GM12878 (cell line): ENCODE measurements at places on chromosomes 3 and 15. TPM values are rescaled to one million over a fixed set of nuclear protein-coding genes. Genes with fewer than 3 reads are reported as not detected.

Gene C3orf80
- not detected in 2 replicates for polyA plus RNA-seq

Gene RTP1
- not detected in 2 replicates for polyA plus RNA-seq

Gene SKOR1
- not detected in 2 replicates for polyA plus RNA-seq

Gene GABRB3
- 0.05 TPM in 2 replicates for polyA plus RNA-seq

Gene TF
- 0.01 TPM in 2 replicates for polyA plus RNA-seq

Gene NAALADL2
- polyA plus RNA-seq, result 6.7 and 9.6 TPM in 2 replicates

Gene CILP
- 0.04 TPM in 1 of 2 replicates, not detected in the other for polyA plus RNA-seq

Gene FBN1
- 3.7 TPM in 2 replicates for polyA plus RNA-seq

Gene ST3GAL6
- polyA plus RNA-seq, result 37.1 and 38.8 TPM in 2 replicates

Gene ARIH1
- 32.1 and 32.8 TPM in 2 replicates for polyA plus RNA-seq

Gene SAMMSON
- not detected in 2 replicates for polyA plus RNA-seq

Gene MGLL
- 177 and 190 TPM in 2 replicates for polyA plus RNA-seq

Gene KLF13
- polyA plus RNA-seq, result 20.3 and 26.1 TPM in 2 replicates

Gene NUP210
- 61.9 and 78.7 TPM in 2 replicates for polyA plus RNA-seq

Gene TRH
- not detected in 2 replicates for polyA plus RNA-seq

- no peak overlapping the region for H3K27ac ChIP-seq
- no peaks in the 10 kb centered on the region for H3K4me1 ChIP-seq
- no peaks in the 10 kb centered on the region for H3K36me3 ChIP-seq
- no peaks in the 10 kb centered on the region for H3K27me3 ChIP-seq
- no peak overlapping the region for H3K4me3 ChIP-seq
- no peak for DNase-seq
Measured at GRCh38 chr3:137026701-137027100, 68.9 kb downstream of the IL20RB start.

DNA sequence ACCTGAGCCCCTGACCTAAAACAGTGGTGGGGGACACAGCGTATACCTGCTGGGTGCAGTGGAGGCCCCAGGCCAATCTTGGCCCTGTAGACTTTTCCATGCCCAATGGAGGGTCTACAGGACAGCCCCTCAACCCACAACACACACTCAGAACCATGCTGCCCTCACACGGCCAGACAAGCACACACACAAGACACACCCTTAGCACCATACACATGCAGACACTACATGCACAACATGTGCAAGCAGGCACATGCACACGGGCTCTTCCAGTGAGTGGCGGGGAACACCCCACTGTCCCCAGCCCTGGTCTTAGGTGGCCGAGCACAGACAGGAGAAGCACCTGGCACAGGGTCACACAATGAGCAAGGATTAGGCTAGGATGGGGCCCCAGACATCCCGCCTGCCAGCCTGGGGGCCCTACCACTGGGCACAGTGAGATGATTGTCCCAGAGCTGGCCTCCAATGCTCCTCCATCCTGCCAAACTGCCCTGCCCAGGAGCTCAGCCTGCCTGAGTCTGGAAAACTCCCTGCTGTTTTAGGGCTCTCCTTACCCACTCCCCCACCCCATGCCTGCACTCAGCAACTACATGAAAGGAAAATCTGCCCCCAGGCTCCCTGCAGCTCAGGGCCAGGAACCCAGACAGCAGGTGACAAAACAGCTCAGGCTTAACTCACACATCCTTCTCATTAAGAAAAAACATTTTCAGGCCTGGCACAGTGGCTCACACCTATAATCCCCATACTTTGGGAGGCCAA lies 15.8 kb downstream of the IQSEC1 start:
- H3K4me1 ChIP-seq, result no peaks in the 10 kb centered on the region
- H3K4me3 ChIP-seq, result no peak overlapping the region
- H3K27me3 ChIP-seq, result no peaks in the 10 kb centered on the region
- H3K27ac ChIP-seq, result no peak overlapping the region

- H3K36me3 ChIP-seq, result no peaks in the 10 kb centered on the region
- H3K4me3 ChIP-seq, result no peak overlapping the region
- peaks cover 5% of the 10 kb centered on the region for H3K27me3 ChIP-seq
- no peaks in the 10 kb centered on the region for H3K4me1 ChIP-seq
- DNase-seq, result no peak
Measured at GRCh38 chr3:61565569-61565968, 4.2 kb downstream of the PTPRG start.

DNA sequence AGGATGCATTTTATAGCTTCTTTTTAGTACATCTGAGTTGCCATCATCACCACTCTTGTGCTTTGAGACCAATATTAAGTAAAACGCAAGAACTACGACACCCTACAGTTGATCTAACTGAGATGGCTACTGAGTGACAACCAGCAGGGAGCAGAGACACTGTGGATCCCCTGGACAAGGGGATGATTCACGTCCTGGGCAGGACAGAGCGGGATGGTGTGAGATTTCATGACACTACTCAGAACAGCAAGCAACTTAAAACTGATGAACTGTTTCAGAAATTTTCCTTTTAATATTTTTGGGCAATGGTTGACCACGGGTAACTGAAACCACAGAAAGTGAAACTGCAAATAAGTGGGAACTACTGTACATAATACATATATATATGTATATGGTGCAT lies 299.2 kb downstream of the ADAMTS17 start:
- H3K27me3 ChIP-seq, result no peaks in the 10 kb centered on the region
- H3K4me3 ChIP-seq, result no peak overlapping the region
- no peaks in the 10 kb centered on the region for H3K36me3 ChIP-seq
- no peaks in the 10 kb centered on the region for H3K4me1 ChIP-seq
- DNase-seq, result no peak
- H3K27ac ChIP-seq, result no peak overlapping the region

GRCh38 chr3:171088496-171088895 lies 62.0 kb upstream of the SLC2A2 start:
- peaks cover 5% of the 10 kb centered on the region for H3K36me3 ChIP-seq
- H3K4me3 ChIP-seq, result no peak overlapping the region
- no peaks in the 10 kb centered on the region for H3K4me1 ChIP-seq
- H3K27ac ChIP-seq, result no peak overlapping the region

GRCh38 chr15:96515371-96515770 lies 184.9 kb downstream of the NR2F2 start:
- H3K36me3 ChIP-seq, result no peaks in the 10 kb centered on the region
- no peak overlapping the region for H3K27ac ChIP-seq
- DNase-seq, result no peak
- no peak overlapping the region for H3K4me3 ChIP-seq
- H3K27me3 ChIP-seq, result no peaks in the 10 kb centered on the region

- no peaks in the 10 kb centered on the region for H3K36me3 ChIP-seq
- H3K4me1 ChIP-seq, result peaks cover 5% of the 10 kb centered on the region
- DNase-seq, result no peak
- H3K27ac ChIP-seq, result no peak overlapping the region
- no peak overlapping the region for H3K4me3 ChIP-seq
Measured at GRCh38 chr3:9875448-9875847, 4.6 kb downstream of the CIDEC start.

DNA sequence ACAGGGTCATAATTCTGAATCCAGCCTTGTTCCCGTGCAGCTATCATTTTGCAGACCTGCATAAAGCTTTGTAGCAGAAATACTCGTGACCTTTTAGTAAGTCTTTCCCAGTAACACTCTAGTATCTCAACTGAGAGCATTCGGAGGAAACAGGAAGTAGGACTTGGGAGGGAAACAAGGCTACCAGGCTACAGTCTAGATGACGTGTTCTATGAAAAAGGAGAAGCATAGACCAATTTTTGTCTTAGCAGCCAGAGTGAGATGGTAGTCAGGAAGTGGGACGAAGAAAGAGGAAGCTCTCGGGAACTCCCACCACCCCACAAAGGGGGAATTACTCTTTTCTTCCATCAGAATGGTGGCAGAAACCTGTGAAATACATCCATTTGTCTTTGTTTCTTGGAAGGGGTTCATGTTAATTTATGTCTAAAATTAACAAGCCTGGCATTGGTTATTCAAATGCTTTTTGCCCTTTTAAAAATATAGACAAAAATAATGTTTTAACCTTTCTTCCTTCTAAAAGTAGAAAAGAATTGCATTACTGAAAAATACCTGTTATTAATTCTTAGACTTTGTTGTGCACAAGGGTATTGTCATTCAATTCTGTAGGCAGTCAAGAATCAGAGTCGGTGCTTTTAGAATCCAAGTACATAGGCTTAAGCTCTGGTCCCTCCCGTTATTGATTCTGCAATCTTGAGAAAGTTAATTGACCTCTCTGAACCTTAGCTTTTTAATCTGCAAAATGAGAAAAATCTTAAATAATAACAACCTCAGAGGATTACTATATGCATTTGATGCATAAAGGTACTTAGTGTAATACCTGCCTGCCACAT lies 1.6 kb upstream of the SUCNR1 start:
- H3K27ac ChIP-seq, result no peak overlapping the region; the same call in 1 of the 2 replicates
- H3K27me3 ChIP-seq, result no peaks in the 10 kb centered on the region
- peak; percentile 60 for DNase-seq
- H3K36me3 ChIP-seq, result no peaks in the 10 kb centered on the region
- H3K4me3 ChIP-seq, result no peak overlapping the region

DNA sequence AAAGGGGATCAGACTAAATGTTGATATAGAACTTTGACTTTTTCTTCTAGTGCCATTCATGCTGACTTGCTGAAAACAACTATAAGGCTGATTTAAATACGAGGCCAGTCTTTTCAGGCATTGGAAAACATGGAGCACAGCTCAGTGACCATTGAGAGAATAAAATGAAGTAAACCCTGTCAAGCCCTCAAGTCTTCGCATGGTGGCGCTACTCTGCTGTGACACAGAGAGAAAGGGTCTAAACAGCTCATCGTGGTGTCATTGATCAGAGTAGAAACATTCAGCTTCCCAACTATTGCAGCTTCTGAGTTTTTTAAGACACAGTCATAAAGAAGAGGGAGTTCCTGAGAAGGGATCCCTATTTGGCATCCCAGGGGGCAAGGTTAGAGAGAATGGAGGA lies 716.2 kb downstream of the DIPK2A start:
- H3K36me3 ChIP-seq, result no peaks in the 10 kb centered on the region
- H3K4me3 ChIP-seq, result no peak overlapping the region
- no peaks in the 10 kb centered on the region for H3K4me1 ChIP-seq
- DNase-seq, result no peak
- H3K27ac ChIP-seq, result no peak overlapping the region

GRCh38 chr3:181735911-181736310 lies 24.2 kb downstream of the SOX2 start:
- no peak overlapping the region for H3K4me3 ChIP-seq
- no peaks in the 10 kb centered on the region for H3K27me3 ChIP-seq
- DNase-seq, result no peak
- no peaks in the 10 kb centered on the region for H3K36me3 ChIP-seq

- H3K36me3 ChIP-seq, result no peaks in the 10 kb centered on the region
- no peaks in the 10 kb centered on the region for H3K27me3 ChIP-seq
- DNase-seq, result no peak
- no peak overlapping the region for H3K27ac ChIP-seq
- H3K4me3 ChIP-seq, result no peak overlapping the region
Measured at GRCh38 chr3:65751123-65751700, 287.5 kb downstream of the MAGI1 start.

DNA sequence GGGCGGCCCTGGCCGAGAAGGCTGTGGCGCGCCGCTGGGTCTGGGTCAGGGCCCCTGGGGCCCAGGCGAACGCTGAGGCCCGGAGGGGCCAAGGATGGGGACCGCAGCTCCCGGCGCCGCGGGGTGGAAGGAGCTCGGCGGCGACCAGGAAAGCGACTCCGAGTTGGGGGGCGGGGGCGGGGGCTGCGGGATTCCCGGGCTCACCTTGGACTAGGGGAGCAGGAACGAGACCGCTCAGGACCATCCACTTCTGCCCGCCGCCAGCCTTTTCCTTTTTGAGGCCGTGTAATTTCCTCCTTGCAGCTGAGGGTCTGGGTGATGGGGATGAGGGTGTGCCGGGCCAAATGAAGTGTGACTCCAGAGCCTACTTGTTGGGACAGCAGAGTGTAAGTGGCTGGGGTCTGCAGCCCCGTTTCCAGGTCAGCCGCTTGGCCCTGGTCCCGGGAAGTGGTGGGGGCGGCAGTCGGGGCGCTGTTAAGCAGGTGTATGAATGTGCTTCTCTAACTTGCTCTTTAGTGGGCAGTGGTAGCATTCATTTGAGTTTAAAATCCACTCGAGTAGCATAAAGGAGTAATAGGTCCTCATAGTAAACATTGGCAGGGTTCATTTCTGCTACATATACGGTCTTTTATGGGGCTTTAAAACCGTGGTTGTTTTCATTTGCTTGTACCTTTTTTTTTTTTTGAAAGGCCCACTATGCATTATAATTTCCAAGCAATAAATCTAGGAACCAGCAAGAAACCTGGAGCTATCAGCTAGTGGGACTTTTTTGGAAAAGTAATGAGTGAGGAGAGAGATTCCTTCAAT lies 717 bp downstream of the PXK start:
- no peak for DNase-seq
- H3K36me3 ChIP-seq, result no peaks in the 10 kb centered on the region
- H3K4me3 ChIP-seq, result peak overlapping the region; percentile 93
- no peak overlapping the region; the same call in none of the 2 replicates for H3K27ac ChIP-seq
- peaks cover 10% of the 10 kb centered on the region; the same call in 1 of the 2 replicates for H3K4me1 ChIP-seq

DNA sequence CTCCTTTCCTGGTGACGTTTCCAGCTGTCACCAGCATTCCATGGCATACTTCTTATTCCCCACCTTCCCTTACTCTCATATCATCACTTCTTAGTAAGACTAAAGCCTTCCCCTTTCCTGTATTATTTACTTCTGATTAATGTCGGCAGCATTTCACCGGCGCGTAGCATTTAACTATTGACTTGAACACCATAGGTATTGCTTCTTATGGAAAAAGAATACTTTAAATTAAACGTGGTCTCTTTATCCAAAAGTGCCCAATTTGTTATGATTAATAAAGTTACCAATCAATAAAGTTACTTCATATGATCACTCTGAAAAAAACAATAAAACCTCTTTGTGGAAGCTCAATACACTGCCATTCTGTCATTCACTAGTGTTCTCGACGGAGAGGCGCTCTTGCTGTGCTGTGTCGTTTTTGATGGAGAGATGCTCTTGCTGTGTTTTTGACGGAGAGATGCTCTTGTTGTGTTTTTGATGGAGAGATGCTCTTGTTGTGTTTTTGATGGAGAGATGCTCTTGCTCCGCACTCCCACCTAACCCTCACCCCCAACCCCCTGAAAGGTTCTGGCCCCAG lies 165.0 kb downstream of the XXYLT1 start:
- H3K36me3 ChIP-seq, result no peaks in the 10 kb centered on the region
- no peak for DNase-seq
- no peak overlapping the region for H3K27ac ChIP-seq
- no peak overlapping the region for H3K4me3 ChIP-seq
- H3K27me3 ChIP-seq, result no peaks in the 10 kb centered on the region

DNA sequence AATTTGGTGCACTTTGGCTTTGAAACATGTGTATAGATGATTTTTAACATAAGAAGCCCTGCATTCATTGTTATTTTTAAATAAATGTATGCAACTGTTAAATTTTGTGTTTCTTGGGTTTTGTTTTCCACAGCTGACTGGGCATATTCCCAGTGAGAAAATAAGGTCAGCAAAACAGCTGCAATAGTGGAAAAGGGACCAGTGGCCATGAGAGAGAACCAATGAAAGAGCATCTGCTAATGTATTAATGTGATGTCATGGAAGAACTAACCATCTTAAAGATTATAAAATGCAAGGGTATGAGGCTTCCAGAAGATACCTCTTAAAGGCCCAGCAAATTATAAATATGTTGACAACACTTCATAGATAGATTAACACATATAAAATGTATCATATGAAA lies 31.0 kb upstream of the KBTBD12 start:
- no peak overlapping the region for H3K27ac ChIP-seq
- no peak for DNase-seq
- no peaks in the 10 kb centered on the region for H3K36me3 ChIP-seq

- no peak overlapping the region for H3K4me3 ChIP-seq
- H3K36me3 ChIP-seq, result no peaks in the 10 kb centered on the region
- no peaks in the 10 kb centered on the region for H3K27me3 ChIP-seq
- no peak overlapping the region for H3K27ac ChIP-seq
- no peak for DNase-seq
Measured at GRCh38 chr15:92041371-92041770, 187.9 kb downstream of the SLCO3A1 start.

GRCh38 chr3:14440168-14440518 lies 37.7 kb downstream of the SLC6A6 start:
- no peak overlapping the region for H3K4me3 ChIP-seq
- H3K27ac ChIP-seq, result no peak overlapping the region
- no peaks in the 10 kb centered on the region for H3K27me3 ChIP-seq
- H3K36me3 ChIP-seq, result peaks cover 4% of the 10 kb centered on the region; the same call in 1 of the 2 replicates
- peaks cover 13% of the 10 kb centered on the region for H3K4me1 ChIP-seq
